ENCODE measurements at places on chromosomes 6 and 20.

- no peak for DNase-seq
Observed at GRCh38 chr20:62953839-62954703, 1.6 kb downstream of the SLC17A9 start.

- DNase-seq, result no peak
Observed at GRCh38 chr6:126040826-126041225, 54.5 kb downstream of the TRMT11 start.

- DNase-seq, result no peak
Observed at GRCh38 chr6:132003516-132004178, 52.5 kb upstream of the CCN2 start.

DNA sequence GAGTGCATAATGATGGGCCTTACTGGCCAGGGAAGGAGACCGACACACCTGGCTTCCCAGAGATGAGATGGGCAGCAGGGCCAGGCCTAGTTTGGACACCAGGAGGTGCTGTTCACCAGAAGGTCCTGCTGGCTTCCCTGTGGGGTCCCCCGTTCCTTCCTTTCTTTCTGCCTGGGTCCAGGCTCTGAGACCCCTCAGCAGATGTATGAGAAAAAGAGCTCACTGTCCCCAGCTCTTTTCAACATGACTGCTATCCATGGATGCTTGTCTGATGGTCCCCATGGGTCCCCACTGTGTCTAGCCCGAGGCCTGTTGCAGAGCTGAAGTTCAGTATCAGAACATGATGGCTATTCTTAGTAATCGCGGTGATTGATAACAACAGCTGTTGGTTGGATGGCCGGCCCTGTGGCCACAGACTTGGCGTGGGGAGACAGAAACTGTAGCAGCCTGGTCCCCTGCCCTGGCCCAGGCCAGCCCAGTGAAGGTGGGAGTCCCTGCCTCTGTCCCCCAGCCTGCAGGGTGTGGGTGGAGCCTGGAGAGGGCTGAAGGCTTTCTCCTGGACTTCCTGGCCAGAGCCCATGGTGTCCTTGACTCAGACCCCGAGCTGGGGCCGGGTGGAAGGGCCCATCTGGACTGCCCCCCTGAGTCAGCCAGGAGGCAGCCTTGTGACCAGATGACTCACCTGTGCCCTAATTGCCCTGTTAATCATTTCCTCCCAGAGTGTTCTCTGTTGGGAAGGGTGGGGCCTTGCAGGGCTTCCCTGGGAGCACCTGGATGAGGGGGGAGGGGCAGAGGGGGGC lies 9.9 kb upstream of the BAK1 start:
- no peak for DNase-seq

DNA sequence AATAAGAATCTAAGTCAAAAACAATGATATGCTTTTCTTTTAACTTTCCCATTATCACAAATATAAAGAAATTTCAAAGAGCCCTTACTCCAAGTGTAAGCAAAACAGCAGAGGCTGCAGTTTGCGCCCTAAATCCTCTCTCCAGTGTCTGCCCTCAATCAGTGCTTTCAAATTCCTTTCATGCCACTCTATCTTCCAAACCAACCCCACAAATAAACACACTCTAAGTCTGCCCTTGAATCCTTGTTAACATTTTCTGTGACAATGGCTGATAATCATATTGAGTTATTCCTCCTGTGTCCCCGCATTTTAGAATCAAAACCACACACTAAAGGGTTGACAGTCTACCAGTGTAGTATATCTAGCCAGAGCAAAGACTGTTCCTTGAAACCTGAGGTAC lies 317.9 kb upstream of the MARCKS start:
- no peak for DNase-seq

- DNase-seq, result no peak
Observed at GRCh38 chr20:64035066-64035932, 683 bp upstream of the C20orf204 start.

DNA sequence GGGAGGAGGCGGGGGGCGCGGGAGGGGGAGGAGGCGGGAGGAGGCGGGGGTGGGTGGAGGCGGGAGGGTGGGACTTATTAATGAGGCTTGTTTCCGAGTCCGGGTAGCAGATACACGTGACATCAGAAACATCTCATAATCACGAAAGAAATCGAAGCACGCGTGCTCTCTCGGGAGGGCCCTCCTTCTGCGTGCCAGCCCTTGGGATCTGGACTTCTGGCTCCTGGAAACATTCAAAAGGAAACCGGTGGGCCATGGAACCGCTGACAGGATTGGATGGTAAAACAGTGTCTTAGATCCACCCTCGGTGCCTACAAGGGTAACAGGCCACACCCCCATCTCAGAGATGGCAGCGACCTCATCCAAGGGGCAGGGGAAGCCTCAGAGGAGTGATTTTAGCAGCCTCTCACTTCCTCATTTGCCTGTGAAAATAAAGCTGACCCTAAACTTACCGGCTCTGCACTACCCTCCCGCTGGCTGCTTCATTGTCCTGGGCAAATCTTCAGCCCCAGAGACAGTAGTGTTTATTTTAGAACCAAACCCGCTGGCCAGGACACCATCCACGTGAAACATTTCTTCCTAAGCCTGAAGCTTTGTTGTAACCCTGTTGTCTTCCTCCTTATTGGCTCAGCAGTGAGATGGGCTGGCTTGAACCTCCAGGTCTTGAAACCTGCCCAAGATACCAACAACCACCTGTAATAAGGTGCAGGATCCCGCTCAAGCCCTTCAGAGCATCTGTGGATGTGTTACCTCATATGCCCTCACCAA lies 97.5 kb downstream of the PSMG4 start:
- peak; percentile 39 for DNase-seq

GRCh38 chr20:63794614-63795013 lies 36.5 kb downstream of the ZBTB46 start:
- DNase-seq, result no peak

- DNase-seq, result no peak
Observed at GRCh38 chr6:52304983-52305390, 20.4 kb upstream of the MCM3 start.

DNA sequence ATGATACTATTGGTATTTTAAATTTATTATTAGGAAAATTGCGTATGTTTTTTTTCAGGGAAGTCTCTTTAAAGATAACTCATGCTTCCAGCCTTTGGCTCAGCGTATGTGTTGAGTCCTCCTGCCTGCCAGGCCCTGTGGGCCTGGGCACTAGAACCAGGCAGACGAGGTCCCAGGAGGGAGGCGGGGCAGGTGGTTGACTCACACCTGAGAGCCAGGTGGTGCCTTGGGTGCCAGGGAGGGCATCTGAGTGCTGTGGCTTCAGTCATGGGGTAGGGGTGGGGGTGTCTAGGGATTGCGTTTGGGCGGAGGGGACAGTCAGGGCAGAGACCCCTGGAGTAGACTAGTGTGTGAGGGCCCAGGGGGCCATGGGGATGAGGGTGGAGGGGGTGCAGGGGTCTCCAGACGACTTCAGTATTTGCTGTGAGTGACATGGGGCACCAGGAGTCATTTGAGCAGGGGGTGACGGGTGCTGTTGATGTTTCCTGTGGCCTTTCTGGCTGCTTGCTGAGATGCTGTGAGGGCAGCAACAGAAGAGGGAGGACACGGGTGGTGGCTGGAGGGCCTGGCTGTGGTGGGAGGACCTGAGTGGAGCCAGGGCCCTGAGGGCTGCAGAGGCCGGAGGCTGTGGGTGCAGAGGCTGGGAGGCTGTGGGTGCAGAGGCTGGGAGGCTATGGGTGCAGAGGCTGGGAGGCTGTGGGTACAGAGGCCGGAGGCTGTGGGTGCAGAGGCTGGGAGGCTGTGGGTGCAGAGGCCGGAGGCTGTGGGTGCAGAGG lies 14.8 kb upstream of the ADRM1 start:
- DNase-seq, result no peak

DNA sequence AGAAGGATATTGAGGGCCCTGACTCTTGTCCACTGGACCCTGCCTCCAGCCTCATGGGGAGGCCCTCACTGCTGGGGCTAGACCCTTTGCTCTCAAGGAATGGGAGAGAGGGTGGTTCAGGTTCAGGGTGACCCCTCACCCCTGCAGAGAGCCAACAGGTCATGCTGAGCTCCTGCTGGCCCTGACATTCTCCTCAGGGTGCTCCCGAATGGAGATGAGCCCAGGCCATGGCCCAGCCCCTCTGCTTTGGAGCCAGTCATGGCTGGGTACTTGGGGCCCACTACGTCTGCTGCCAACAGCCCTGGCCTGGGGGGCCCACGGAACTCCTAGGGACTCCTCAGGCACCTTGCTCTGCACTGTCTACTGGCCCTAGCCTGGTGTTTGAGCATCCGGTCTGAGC lies 49.2 kb upstream of the MLN start:
- no peak for DNase-seq

DNA sequence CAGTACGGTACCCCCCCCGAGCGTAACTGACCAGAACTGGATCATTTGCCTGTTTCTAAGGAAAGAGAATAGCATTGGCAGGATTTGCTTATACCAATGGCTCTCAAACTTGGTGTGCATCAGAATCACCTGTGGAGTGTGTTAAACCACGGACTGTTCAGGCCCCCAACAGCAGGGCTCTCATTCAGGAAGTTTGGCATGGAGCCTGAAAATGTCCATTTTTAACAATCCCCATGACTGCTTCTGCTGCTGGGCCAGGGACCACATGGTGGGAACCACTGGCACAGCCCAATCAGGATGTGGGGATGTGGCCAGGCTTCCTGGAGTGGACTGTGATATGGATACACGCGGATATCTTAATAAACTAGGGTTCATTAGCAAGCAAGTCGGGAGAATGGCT lies 53.9 kb downstream of the GTF2H5 start:
- no peak for DNase-seq

DNA sequence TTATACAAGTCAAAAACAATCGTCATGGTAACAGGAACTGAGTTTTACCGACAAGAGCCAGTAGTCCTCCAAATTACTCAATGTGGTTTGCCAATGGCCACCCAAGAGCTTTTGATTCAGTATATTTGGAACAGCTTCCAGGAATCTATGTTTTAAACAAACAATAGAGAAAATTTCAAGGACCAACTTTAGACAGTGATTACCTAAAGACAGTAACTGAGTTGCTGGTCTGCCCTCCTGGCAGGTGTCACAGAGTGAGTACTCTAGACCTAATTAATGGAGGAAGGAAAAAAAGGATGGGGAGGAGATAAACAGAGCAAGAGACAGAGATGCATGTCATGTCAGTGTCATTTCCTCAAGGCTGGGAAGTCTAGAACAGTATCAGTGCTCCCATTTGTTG lies 361.3 kb upstream of the BTBD3 start:
- DNase-seq, result no peak

DNA sequence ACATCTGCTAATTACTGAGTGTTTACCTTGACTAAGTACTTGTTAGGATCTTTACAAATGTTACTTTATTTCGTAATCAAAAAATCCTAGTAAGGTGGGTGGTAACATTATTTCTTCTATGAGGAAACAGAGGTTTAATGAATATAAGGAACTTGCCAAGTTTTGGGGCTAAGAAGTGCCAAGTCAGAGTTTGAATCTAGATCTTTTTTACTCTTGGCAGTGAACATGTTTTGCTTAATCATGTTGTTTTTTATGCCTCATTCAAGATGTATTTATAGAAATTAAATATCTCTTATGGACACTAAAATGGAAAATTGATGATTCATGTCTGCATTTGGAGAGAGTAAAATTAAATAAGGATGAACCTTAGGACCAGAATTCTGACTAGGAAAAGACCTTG lies 393.7 kb downstream of the UTRN start:
- DNase-seq, result no peak

DNA sequence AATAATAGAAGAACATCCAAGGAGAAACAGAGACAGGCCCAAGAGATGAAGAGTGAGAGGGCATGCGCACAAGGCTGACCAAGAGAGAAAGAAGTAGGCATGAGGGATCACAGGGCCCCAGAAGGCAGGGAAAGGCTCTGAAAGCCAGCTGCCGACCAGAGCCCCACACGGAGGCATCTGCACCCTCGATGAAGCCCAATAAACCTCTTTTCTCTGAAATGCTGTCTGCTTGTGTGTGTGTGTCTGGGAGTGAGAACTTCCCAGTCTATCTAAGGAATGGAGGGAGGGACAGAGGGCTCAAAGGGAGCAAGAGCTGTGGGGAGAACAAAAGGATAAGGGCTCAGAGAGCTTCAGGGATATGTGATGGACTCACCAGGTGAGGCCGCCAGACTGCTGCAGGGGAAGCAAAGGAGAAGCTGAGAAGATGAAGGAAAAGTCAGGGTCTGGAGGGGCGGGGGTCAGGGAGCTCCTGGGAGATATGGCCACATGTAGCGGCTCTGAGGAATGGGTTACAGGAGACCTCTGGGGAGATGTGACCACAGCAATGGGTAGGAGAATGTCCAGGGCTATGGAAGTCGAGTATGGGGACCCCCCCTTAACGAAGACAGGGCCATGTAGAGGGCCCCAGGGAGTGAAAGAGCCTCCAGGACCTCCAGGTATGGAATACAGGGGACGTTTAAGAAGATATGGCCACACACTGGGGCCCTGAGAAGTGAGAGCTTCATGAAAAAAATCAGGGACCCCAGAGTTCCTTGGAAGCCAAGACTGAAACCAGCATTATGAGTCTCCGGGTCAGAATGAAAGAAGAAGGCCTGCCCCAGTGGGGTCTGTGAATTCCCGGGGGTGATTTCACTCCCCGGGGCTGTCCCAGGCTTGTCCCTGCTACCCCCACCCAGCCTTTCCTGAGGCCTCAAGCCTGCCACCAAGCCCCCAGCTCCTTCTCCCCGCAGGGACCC lies 981 bp upstream of the TNF start:
- no peak for DNase-seq

GRCh38 chr20:35901678-35902544 lies 52.4 kb downstream of the SCAND1 start:
- no peak for DNase-seq

- DNase-seq, result no peak
Observed at GRCh38 chr6:147366290-147366689, 142.2 kb upstream of the SAMD5 start.

- no peak for DNase-seq
Observed at GRCh38 chr20:50284811-50285375, 94.3 kb downstream of the CEBPB start.

DNA sequence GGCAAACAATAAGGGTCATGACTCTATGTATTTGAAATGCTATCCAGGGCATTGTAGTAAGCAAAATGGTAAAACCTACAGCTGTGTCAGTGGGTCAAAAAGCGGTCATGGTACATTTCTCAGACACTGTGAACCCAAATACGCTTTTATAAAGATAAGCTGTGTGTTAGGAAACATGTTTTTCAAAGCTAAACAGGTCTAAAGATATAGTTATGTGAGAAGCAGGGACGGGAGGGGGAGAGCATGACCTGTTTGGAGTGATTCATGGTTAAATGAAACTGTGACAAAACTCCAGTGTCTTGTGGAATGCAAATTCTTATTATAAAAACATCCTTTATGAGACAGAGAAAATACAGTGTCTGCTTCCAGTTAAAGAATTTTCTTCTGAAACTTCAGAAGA lies 205.4 kb upstream of the BMP2 start:
- DNase-seq, result no peak

- DNase-seq, result no peak
Observed at GRCh38 chr6:142833054-142833453, 111.9 kb downstream of the HIVEP2 start.

- no peak for DNase-seq
Observed at GRCh38 chr6:67952121-67952520, 683.0 kb upstream of the ADGRB3 start.

- no peak for DNase-seq
Observed at GRCh38 chr6:121305957-121306607, 28.2 kb downstream of the TBC1D32 start.

GRCh38 chr6:79076160-79076559 lies 1.9 kb downstream of the PHIP start:
- no peak for DNase-seq

Measured in activated CD4-positive, alpha-beta T cell treated with anti-CD3 and anti-CD28 coated beads, Interleukin-2, amount 50 U/mL, for 24 hours (primary cell).